ENCODE measurements at places on chromosomes 5 and 9.
A peak's percentile ranks its signal among the peaks of the same experiment; 100 is the strongest.

DNA sequence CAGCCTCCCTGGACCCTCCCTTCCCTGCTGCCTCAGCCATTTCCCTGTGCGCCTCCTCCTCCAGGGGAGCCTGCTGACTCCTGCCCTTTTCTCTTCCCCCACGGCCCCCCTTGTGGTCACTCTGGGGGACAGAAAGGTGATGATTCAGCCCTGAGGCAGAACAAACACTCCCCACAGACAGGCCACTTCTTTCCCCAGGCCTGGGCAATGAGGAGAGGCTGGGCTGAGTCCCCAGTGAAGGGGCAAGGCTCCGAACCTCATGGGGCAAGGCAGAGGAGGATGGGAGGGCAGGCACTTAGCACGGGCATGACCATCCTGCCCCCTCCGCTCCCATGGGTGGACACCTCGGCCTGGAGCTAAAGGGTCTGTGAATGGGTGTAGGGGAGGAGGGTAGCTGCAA is 21.0 kb downstream of the CSF1R start:
- DNase-seq, result peak; percentile 80

GRCh38 chr9:127858041-127858512 is 3.6 kb upstream of the ENG start:
- DNase-seq, result no peak

DNA sequence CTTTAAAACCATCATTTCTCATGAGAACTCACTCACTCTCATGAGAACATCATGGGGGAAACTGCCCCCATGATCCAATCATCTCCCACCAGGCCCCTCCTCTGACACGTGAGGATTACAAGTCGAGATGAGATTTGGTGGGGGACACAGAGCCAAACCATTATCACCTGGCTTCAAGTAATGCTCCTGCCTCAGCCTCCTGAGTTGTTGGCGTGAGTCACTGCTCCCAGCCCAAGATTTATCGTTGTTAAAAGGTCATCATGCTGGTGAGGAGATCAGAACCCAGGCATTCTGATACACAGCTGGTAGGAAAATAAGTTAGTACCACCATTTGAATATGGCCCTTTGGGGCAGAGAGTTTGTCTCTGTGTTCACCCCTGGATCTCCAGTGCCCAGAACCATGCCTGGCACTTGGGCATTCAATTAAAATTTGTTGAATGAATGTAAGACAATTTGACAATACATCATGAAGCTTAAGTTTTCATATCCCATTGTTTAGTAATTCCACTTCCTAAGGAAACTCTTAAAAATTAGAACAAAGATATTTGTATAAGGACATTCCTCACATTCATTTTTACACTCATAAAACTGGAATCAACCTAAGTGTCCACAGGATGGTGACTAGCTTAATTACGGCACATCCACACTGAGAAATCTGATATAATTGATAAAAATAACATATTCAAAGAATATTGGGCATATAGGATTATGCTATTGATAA is 58.0 kb upstream of the COL15A1 start:
- DNase-seq, result no peak

GRCh38 chr5:132480546-132480892 is 10.1 kb downstream of the IRF1 start:
- no peak for DNase-seq

- no peak for DNase-seq
Measured at GRCh38 chr5:56766926-56767325, 48.4 kb upstream of the MAP3K1 start.

- no peak for DNase-seq
Measured at GRCh38 chr5:63085561-63085960, 506.9 kb downstream of the LRRC70 start.
